Activated T-helper 1 cell treated with Interleukin-2 at 50 U/mL for 16 hours (primary cell): ENCODE measurements at places on chromosomes 1 and 21.

GRCh38 chr21:29433366-29434059, 134.8 kb downstream of the BACH1 start:
- no peak for DNase-seq

DNA sequence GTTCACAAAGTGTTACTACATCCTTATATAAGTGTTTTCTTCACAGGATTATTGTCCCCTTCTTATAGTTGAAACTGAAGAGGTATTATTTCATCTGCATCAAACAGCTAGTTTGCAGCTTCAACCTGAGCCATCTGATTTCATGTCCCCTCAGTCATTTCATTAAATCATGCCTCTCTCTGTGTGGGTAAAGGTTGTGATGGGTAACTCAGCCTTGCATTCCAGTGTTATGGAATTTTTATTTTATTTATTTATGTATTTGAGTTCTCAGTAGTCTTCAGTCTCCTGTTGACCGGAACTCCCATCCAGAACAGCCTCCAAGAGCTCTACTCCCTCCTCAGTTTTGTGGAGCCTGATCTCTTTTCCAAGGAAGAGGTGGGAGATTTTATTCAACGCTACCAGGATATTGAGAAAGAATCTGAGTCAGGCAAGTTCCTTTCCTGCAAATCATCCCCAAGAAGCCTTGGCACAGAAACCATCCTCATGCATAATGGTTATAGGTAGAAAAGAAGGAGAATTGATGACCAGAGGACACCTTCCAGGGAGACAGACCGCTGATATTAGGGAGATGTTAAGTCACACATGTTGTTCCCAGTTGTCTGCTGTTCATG, 21.8 kb downstream of the CHD1L start:
- DNase-seq: no peak

DNA sequence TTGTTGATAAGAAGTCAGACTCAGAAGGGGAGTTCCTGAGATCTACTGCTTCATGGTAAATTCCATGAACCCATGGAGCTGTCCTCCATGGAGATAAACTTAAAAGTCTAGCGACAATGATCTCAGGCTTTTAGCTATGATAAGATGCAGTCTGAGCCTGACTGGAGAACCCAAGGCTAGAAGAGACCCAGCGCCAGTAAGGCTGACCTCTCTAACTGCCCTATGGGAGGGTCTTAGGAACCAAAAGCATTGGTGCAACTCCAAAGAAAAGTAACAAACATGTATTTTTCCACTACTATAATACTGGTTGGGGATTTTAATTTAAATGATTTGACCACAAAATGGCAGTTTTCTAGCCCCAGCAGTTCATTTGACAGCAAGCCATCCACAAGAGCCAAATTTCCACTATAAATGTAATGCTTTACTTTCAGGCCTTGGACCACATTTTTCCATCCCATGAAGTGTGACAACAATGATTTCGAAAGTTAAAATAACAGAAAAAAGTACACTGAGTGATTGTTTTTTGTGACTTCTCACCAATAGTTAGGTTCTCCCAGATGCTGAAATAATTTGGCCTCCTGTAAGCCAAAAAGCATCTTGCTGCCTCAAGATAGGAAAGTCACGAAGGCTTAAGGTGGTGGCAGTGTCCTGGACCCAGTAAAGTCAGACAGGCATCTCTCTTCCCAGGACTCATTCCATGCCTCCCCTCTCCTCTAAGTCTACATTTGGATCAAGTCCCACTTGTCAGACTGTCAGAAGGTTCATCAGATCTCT, 43.1 kb upstream of the EXOSC10 start:
- DNase-seq: no peak

DNA sequence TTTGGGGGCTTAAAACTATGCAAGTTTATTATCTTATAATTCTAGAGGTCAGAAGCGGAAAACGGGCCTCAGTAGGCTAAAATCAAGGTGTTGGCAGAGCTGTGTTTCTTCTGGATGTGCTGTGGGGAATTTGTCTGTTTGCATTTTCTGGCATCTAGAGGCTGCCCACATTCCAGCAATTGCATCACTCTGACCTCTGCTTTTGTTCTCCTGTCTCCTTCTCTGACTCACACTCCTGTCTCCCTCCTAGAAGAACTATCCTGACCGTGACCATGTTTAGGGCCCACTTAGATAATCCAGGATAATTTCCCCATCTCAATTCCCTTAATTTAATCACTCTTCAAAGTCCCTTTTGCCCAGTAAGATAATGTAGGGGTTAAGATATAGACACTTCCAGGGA, 127.4 kb upstream of the DEPDC1 start:
- no peak for DNase-seq

DNA sequence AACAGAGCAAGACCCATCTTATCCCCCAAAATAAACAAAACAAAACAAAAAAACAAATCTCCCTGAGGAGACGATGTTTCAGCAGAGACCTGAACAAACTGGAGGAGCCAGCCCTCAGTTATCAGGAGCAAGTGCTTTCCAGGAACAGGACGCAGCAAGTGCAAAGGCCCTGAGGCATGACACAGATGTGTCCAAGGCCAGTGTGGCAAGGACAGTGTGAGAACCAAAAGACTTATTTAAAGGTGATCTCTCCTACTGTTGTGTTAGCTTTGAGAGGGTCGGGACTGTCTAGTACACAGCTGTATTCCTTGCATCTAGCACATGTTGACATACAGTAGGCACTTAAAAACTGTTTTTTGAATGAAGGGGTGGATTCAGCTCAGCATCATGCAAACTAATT, 48.0 kb downstream of the FOXD2 start:
- no peak for DNase-seq

- no peak for DNase-seq
Observed at GRCh38 chr1:11564237-11564636, 85.3 kb downstream of the DISP3 start.

DNA sequence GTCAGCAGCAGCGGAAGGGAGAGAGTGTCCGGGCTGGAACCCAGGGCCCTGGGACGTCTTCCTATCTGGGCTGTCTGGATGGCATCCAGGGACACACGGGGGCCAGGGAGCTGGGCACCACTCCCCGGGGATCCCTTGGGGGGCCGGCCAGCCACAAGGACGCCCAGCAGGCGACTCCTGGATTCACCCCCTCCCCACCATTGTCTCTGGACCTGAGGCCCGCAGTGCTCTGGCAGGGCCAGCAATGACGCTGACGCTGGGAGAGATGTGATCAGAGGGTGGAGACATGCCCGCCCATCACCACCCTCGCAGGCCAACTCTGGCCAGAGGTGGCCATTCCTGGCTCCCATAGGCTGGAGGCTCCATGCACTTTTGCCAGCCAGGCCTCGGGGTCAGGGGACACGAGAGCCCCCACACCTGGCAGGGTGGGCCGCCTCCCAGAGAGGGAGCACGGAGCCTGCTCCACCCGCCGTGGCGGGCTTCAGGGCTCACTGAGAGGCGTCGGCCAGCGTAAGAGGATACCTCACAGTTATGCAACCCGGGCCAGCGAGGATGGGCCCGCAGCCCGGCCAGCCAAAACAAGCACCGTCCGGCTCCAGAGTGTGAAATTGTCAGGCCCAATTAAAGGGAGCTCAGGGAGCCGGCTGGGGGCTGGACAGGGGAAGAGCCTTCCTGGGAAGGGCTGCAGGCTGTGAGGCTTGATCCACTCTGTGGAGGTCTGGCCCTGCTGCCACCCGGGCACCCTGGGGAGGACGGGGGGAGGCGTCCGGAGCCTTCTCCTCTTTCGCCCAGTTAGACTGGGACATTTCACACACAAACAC, 10.3 kb downstream of the ACTRT2 start:
- DNase-seq: no peak

- no peak for DNase-seq
Observed at GRCh38 chr1:109379422-109379821, 18.3 kb downstream of the SORT1 start.

GRCh38 chr21:21182401-21183010, 184.3 kb downstream of the NCAM2 start:
- DNase-seq: no peak

DNA sequence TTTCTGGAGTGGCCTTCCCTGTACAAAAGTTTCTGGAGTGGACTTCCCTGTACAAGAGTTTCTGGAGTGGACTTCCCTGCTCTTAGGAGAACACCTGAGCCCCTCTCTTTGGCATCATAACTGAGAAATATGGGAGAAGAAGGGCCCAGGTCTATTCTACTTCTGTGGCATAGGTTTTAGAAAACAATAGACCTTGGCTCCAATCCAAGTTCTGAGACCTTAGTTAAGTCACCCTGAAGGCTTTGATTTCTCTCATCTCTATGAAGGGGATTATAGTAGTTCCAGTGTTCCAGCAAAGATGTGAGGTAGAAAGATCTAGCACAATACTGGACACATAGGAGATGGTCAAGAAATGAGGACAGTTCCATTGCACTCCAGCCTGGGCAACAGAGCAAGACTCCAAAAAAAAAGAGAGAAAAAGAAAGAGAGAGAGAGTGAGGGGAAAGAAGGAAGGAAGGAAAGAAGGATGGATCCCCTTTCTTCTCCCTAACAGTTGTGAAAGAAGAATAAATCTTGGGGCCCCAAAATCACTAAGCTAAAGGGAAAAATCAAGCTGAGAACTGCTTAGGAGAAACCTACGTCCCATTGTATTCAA, 13.3 kb upstream of the EIF4G3 start:
- DNase-seq: no peak

GRCh38 chr1:171434717-171435346, 50.5 kb upstream of the PRRC2C start:
- DNase-seq: no peak

DNA sequence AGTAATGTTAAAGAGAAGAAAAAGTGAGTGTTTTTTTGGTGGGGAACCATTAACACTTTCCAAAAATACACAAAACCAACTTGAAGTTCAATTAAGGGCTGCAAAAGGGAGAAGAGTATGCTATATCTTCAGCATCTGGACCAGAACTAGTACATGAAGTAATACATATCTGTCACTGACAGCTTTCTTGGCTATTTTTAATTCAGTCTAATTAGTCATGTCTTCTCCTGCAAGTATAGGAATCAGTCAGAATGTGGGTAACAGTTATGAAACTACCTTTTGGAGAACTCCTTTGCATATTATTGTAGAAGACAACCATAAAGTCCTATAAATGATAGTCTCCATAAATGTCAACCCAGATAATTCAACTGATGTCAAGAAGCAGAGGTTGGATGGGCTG, 901.2 kb downstream of the TTLL7 start:
- DNase-seq: no peak

- DNase-seq: no peak
Observed at GRCh38 chr1:39700348-39700747, 9.1 kb upstream of the HPCAL4 start.

DNA sequence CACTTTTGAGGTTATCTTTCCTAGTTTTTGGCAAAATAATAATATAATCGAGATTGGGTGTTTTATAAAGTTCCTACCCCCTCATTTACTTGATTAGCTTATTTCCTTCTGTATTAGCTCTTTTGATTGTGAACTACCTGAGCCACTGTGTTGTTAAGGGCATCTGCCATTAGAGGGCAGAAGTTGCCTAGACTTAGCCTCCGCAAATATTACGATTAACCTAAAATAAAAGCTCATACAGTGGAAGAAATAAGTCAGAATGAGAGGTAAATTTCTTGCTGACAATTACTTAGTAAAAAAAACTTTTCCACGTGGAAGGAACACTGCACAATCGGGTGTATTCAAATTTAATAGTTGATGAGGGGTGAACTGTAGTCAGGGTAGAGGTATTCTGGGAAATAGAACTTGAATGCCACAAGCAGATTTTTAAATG, 2.3 kb downstream of the H3-3A start:
- DNase-seq: no peak

DNA sequence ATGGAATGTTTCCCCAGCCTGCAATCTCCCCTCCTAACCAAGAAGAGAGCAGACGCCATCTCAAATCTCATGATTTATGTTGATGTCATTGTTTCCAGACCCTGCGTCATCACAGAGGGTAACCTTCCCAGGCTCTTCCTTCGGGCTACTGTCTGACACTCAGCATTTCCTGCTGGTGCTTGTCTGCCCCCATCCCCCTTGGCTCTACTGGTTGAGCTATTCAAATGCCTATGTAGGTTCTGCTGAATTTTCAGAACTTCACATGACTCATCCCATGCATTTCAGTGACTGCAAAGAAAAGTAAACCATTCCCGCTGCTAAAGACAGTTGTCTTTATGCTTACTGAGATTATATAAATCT, 24.8 kb upstream of the ITPKB start:
- DNase-seq: no peak

- DNase-seq: no peak
Observed at GRCh38 chr1:41631971-41632370, 147.5 kb upstream of the EDN2 start.

DNA sequence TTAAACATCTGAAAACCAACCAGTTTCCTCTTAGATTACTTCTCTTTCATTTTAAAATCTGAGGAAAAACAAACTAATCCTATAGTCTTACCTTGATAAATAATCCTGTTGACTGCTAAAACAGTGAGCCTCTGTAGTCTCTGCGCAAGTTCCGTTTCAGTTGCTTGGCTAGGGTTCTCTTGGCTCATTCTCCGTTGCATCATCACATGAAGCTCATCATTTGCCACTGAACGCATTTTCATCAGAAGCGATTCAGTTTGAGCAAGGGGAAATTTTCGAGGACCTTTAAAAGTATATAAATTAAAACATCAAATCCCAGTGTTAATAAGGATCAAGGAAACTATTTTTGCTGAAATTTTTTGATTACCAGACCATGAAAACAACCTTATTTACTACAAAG, 96.7 kb upstream of the GNG4 start:
- DNase-seq: no peak

DNA sequence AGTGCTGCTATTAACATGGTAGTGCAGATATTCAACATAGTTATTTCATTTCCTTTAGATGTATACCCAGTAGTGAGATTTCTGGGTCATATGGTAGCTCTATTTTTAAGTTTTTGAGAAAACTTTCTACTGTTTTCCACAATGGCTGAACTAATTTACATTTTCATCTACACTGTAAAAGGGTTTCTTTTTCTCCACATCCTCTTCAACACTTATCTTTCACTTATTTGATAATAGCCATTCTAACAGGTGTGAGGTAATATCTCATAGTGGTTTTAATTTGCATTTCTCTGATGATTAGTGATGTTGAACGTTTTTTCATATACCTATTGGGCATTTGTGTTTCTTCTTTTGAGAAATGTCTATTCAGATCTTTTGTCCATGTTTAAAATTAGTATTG, 149.8 kb downstream of the PDE4B start:
- no peak for DNase-seq

GRCh38 chr1:10759413-10760200, 36.8 kb downstream of the CASZ1 start:
- DNase-seq: no peak

GRCh38 chr1:1254667-1254998, 8.1 kb upstream of the C1QTNF12 start:
- no peak for DNase-seq

DNA sequence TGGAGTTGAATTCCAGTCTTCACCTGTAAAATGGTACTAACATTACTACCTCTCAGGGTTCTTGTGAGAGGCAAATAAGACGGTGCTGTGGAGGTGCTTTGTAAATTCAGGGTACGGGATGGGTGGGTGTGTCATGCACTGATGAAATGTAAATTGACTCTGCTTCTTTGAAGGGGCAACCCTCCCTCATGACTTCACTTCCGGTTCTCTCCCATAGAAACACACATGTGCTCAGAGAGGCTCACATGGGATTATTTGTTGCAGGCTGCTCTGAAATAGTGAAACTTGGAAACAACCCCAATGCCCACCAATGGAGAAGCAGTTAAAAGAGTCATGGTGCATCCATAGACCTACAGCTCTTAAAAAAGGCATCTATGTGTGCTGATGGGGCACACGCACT, 44.9 kb upstream of the SCMH1 start:
- DNase-seq: no peak
